T-helper 17 cell (primary cell): ENCODE measurements at places on chromosomes 1 and 21.

GRCh38 chr1:203628201-203629015 is 1.8 kb downstream of the ATP2B4 start:
- peaks cover 13% of the 10 kb centered on the region for H3K36me3 ChIP-seq
- H3K27me3 ChIP-seq, result no peaks in the 10 kb centered on the region
- DNase-seq, result no peak
- H3K4me1 ChIP-seq, result peaks cover 59% of the 10 kb centered on the region
- H3K4me3 ChIP-seq, result peak overlapping the region; percentile 98
- H3K27ac ChIP-seq, result peak overlapping the region; percentile 98

DNA sequence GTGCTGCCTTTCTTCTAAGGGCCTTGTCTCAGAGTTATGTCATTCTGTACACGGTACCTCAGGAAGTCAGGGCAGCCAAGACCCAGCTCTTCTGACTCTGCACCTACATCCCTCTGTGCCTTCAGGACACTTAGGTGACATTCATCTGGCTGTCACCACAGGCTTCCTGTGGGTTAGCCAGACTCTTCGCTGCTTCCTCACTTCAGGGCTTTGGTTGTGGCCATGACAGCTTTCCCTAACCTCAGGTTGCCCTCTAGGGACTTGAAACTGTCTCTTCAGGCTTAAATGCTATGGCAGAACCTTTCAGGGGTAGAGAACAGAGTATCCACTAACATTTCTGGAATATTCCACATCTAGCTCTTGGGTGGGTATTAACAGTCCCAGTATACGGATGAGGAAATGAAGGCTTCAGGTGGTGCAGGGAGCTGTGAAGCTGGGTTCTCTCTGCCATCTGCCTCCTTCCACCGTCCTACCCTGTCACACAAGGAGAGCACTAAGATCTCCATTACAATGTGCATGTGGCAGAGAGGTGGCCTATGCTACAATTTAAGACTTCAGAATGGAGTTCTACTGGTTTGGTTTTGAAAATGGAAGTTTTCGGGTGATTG is 9.9 kb downstream of the TSSK3 start:
- H3K27me3 ChIP-seq, result no peaks in the 10 kb centered on the region
- H3K36me3 ChIP-seq, result no peaks in the 10 kb centered on the region
- peak overlapping the region; percentile 15 for H3K4me3 ChIP-seq
- DNase-seq, result peak; percentile 43
- peak overlapping the region; percentile 83 for H3K27ac ChIP-seq
- H3K4me1 ChIP-seq, result peaks cover 21% of the 10 kb centered on the region

GRCh38 chr1:172818841-172819527 is 160.1 kb downstream of the FASLG start:
- peak overlapping the region; percentile 72 for H3K27ac ChIP-seq
- H3K4me1 ChIP-seq, result peaks cover 25% of the 10 kb centered on the region
- no peak for DNase-seq
- H3K4me3 ChIP-seq, result peak overlapping the region; percentile 77
- no peaks in the 10 kb centered on the region for H3K27me3 ChIP-seq

DNA sequence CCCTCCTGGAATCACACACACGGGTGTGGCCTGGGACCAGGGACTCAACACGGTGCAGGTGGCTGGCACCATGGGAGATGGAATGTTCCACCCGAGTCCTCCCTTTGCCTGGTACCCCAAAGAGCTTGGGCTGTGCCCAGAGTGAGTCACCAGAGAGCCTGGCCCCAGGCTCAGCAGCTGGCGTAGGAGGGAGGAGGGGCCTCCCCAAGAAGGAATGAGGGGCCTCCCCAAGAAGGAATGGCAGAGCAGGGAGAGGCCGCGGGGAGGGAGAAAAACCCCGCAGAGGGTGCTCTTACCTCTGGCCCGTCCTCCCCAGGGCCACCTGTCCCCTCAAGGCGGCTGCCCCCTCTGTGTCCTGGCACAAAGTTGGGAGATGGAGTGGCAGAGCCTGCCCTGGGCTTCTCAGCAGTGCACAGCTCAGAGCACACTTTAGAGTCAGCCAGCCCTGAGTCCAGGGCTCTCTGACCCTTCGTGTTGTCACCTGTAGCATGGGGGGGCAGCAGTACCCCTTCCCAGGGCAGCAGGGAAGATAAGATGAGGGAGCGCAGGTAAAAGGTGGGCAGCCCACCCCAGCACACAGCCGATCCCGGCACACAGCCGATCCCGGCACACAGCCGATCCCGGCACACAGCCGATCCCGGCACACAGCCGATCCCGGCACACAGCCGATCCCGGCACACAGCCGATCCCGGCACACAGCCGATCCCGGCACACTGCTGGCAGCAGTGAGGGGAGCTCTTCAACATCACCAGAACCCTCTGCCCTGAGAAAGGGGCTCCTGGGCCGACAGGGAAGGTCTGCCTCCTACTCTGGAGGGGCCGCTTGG is 20.2 kb upstream of the KCNAB2 start:
- peak overlapping the region; percentile 95 for H3K4me3 ChIP-seq
- H3K27me3 ChIP-seq, result no peaks in the 10 kb centered on the region
- peak overlapping the region; percentile 98 for H3K27ac ChIP-seq
- DNase-seq, result no peak

DNA sequence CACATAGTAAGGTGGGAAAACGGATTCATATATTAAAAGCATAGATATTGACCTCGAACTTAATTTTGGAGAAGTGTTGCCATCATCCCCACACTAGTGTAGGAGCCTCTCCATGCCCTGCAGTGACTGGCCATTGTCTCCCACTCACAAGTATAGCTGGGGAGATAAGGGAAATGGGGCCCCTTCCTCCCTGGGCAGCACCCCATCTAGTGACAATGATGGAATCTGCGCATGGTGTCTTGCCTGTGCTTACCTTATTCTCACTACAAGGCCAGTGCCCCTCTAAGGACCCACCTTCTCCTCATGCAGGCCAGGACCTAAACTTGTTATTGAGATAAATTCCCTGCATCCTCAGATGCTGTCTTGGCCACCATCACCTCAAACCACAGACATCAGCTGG is 374.9 kb downstream of the NTNG1 start:
- no peaks in the 10 kb centered on the region for H3K36me3 ChIP-seq
- no peak overlapping the region for H3K4me3 ChIP-seq
- H3K27ac ChIP-seq, result no peak overlapping the region
- DNase-seq, result no peak
- H3K27me3 ChIP-seq, result peaks cover 6% of the 10 kb centered on the region
- no peaks in the 10 kb centered on the region for H3K4me1 ChIP-seq
